ENCODE measurements at places on chromosomes 7 and 10.

- peak; percentile 42 for DNase-seq
Observed at GRCh38 chr10:29377333-29377961, 88.6 kb downstream of the LYZL1 start.

DNA sequence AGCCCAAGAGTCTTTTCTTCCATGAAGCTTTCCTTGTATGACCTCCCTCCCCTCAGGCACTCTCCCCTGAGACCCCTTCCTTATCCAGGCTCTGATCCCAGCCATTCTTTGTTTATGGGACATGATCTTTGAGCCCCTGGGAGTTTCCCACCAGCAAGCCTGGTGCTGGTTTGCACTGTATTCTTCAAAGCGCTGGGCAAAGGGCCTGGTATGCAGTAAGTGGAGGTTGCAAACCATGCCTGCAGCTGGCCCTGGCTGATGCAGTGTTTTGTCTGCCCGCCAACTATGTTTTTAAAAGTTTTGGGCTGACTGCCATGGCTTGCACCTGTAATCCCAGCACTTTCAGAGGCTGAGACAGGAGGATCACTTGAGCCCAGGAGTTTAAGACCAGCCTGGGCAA, 6.8 kb upstream of the NODAL start:
- no peak for DNase-seq

DNA sequence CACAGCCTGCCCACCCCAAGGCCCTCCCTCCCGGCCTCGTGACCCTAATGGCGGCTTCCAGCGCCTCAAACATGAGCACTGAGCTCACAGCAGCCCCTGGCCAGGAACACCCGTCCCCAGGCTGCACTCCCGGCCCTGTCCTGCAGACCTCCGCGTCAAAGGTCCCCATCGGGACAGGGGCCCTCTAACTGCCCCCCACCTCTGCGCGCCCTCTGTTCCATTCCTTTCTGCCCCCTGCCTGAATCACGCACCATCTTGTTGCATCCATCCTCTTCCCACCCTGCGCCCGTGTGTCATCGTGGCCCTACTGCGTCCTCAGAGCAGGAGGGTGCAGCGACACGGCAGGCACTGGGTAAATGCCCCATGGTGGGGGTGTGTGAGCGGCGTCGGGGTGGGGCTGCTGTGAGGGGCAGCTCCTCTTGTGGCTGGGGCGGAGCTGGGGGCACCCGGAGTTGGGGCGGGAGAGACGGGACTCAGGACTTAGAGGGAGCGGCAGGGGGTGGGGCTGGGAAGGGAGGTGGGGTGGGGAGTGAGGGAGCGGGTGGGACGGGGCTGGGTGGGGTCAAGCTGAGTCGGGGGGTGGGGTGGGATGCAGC, 13.4 kb downstream of the SLC29A4 start:
- no peak for DNase-seq

- no peak for DNase-seq
Observed at GRCh38 chr7:150357270-150357669, 11.4 kb upstream of the REPIN1 start.

DNA sequence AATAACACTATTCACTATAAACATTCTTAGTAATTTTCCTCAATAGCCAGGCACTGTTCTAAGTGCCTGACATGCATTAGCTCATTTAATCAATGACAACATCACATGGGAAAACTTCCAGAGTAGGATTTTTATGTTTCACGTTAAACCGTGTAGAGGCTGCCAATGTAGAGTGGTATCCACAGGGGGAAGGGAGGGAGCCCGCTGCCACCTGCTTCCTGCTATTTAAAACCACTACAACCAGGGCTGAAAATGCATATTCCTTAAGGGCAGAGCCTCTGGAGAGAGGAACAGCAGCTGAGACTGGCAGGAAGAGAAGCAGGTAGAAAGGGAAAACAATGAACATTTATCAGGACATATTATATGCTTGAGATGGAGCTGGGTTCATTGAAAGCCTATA, 684.3 kb upstream of the AUTS2 start:
- no peak for DNase-seq

GRCh38 chr10:108241166-108241565, 1076.7 kb upstream of the SORCS1 start:
- no peak for DNase-seq

DNA sequence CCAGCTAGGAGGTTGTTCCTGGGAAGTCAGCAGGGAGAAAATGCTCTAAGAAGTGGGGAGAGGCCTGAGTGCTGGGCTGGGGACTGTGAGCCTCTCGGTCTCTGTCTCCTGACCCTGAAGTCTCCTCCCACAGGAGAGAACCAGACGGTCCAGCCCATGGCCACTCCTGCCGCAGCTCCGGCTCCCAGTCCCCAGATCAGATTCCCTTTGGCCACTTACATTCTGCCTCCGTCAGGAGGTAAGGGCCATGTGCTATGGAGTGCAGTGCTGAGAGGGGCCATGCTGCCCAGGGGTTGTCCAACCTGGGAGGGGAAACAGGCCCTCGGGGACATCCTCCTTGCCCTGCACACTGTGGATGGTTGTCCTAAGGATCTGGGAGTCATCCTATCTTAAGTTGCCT, 21.3 kb upstream of the ZNF467 start:
- no peak for DNase-seq

GRCh38 chr7:6536262-6537260, 14.7 kb downstream of the GRID2IP start:
- peak; percentile 75 for DNase-seq

GRCh38 chr10:52664629-52665028, 108.0 kb downstream of the MBL2 start:
- no peak for DNase-seq

DNA sequence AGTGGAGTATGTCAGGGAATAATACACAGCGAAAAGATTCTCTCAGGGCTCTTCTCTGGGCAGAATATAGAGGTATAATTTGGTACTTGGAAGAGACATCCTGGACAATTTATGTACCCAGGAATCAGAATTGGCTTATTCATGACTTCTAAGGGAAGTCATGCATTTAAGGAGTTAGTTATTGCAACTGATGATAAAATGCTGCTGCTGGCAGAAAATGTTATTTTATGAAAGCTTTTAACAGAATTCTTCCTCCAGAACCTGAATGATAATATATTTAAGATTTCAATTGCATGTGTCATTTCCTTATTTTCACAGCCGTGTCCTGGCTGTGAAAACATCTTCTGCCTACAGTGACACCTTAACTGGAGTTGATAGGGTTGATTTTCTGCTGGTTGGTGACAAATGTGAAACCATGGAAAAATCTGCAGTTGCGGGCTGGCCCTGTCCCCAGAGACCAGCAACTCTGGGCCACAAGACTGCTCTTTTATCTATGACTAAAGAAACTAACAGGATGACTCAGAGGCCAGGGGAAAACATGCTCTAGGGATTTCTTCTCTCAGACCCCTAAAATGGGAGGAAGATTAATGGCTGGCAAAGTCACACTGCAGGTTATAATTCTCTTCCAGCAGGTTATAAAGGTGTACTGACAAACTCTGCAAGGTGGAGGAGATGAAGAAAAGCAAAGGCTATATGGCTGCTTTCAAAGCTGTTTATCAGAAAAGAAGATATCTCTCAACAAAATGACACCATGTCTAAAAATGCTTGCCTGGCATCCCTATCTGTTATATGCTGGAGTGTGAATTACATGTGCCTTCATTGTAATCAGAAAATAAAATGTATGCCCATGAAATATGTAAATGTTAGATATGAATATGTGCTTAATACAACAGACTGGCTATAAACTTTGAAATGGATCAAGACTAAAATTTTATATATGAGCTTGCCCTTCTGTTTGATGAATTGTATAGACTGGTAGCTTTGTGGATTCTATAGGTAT, 12.1 kb upstream of the TRUB1 start:
- DNase-seq = no peak

DNA sequence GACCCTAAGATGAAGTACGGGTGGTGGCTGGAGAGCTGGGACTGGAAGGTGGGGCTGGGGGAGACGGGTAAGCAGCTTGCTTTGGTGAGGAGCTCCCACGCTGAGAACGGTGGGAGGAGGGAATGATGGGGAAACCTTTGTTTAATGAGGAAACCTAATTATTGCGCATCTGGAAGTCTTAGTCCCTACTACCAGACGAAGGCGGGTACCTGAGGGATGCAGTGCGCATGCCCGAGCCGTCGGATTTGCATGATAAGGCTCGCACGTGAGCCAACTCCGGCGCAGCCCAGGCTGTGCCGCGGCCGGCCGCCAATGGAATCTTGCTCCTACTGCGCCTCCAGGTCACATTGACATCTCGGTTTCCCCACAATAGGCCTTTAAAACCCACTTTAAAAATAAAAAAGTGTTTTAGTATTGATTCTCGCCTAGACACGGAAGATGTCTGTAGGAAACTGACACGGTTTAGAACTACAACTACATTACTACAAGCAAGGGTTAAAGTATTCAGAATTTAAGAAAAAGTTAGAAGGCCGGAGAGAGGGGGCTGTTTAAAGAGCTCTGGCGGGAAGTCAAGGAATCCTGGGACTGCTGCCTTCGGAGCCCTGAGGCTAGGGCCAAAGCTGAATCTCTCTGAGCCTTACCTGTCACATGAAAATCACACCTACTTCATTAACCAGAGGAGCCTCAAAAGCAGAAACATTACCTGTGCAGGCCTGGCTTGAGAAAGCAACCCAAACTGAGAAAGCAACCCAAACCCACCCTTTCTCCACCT, 12.1 kb upstream of the DLX6 start:
- DNase-seq = no peak

DNA sequence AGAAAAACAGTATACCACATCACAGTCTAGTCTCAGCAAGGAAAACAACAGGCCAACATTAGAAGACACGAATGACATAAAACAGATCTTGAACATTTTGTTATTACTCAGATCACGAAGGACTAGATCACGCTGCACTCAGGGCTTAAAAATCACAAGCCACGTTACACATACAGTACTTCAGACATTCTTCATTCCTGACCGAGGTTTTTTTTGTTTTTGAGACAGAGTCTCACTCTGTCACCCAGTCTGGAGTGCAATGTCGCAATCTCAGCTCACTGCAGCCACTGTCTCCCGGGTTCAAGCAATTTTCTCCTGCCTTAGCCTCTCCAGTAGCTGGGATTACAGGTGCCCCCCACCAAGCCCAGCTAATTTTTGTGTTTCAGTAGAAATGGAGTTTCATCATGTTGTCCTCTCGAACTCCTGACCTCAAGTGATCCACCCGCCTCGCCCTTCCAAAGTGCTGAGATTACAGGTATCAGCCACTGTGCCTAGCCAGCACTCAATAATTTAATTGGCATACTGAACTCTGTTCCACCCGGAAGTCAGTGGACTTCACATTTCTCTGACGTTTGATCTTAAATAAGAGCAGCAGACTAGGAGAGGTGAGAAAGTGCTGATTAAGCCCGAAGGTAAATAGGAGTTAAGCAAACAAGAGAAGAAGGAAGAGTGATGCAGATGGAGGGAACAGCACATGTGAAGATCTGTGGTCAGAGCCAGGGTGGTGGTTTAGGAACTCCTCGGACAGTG, 3.5 kb downstream of the AIMP2 start:
- DNase-seq = no peak

DNA sequence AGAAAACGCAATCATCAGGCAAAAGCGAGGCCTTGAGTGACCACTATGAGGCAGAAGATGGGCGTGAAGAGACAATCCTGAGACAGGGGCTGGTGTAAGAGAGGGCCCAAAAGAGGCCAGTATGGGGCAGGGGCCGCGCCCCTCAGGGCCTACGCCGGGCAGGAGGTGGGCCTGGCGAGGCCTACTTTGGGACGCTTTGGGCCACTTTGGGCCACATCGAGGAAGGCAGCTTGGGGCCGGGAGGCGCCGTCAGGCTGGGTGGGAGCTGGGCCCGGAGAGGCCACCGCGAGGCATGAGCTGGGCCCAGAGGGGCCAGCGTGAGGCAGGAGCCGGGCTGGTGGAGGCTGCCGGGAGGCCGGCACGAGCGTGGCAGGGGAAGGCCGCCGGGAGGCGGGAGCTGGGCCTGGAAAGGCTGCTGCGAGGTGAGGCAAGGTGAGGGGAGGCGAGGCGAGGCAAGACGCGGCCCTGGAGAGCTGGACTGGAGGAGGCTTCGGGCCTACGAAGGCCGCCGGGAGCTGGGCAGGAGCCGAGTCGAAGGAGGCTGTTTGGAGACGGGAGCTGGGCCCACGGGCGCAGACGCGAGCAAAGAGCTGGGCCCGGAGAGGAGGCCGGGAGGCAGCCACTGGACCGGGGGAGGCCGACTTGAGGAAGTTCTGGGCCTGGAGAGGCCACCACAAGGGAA, 171.3 kb downstream of the TPST1 start:
- no peak for DNase-seq

GRCh38 chr10:97682042-97682441, 5.0 kb downstream of the AVPI1 start:
- peak; percentile 77 for DNase-seq

DNA sequence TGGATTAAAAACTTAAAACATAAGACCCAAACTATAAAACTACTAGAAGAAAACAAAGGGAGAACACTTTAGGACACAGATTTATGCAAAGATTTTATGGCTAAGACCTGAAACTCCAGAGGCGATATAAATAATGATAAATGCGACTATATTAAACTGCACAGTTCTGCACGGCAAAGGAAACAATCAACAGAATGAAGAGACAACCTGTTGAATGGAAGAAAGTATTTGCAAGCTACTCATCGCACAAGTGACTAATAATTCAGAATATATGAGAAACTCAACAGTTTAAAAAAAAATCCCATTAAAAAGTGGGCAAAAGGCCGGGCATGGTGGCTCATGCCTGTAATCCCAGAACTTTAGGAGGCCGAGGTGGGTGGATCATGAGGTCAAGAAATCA, 73.6 kb downstream of the JMJD1C start:
- no peak for DNase-seq

DNA sequence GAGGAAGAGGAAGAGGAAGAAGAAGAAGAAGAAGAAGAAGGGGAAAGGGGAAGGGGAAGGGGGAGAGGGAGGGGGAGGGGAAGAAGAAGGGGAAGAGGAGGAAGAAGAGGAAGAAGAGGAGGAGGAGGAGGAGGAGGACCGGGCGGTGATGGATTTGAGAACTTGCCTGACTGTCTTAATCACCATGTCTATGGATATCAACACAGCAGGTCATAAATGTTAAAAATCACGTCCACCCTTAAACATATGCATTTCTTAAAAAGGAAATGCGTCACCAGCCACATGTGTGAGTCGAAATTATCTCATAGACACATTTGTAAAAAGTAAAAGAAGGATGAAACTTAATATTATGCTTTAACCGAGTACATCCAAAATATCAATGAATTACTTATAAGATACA, 42.1 kb upstream of the INSIG1 start:
- DNase-seq = no peak

GRCh38 chr7:20954711-20955619, 168.3 kb upstream of the SP8 start:
- no peak for DNase-seq

DNA sequence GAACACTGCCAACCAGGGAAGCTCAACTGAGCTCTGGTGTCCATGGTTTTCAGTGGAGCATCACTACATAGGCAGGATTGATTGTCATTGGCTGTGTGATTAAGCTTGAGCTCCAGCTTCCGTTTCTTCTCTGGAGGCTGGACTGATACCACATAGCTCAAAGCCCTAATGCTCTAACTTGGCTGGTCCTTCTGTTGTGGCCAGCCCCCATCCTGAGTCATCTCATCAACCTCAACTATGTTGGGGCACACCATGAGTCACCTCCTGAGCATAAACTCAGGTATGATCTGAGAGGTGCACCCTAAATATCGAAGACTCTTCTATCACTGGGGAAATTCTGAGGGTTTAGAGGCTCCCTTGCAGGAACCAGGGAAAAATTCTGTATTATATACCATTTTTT, 114.5 kb upstream of the INHBA start:
- no peak for DNase-seq

- no peak for DNase-seq
Observed at GRCh38 chr10:120115959-120116358, 223.4 kb downstream of the SEC23IP start.

GRCh38 chr7:110502888-110503465, 588.0 kb upstream of the LRRN3 start:
- no peak for DNase-seq

All from Caco-2 (cell line).